ENCODE measurements at places on chromosomes 12 and 14.
A peak's percentile ranks its signal among the peaks of the same experiment; 100 is the strongest.

GRCh38 chr12:12788675-12789368, 3.4 kb downstream of the APOLD1 start:
- DNase-seq, result peak; percentile 70

GRCh38 chr12:65787056-65787865, 37.0 kb upstream of the HMGA2 start:
- no peak for DNase-seq

DNA sequence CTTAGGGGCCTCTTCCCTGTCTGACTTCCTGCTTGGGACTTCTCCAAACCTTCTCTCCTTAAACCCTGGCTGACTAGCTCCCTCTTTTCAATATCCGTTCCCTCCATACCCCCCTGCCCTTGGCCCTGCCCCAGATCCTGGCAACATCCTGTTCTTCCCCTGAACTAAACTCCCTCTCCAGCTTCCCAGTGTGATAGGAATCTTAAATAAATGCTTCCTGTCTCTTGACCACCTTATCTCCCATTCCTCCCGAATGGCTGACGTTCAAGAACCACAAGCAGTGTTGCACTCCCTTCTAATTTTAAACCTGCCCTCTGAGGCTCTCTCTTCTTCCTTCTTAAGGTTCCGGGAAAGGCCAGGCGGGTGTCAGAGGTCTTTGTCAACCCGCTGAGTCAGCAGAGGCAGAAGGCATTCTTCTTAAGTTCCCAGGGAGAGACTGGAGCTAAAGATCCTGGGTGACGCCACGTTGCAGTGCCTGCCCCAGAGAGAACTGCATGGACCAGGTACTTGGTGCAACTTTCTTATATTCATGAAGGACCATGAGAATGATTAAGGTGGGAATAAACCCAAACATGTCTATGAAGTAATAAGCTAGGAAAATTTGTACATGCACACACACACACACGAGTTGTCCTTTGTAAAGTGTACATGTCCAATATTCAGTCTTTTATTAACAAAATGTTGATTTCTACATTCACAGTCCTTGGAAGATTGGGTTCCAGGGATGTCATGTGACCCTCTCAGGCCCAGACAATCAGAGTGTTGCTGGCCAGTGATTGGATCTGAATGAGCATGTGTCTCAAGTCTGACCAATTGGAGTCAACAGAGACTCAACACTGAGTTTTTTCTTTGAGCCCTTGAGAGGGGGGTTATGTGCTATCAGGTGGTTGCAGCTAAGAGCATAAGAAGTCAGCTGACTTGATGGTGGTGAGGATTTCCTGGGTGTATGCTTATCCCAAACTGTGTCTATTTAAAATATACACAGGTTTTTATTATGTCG, 420.2 kb upstream of the TBX3 start:
- no peak for DNase-seq

GRCh38 chr14:61700104-61700886, 5.0 kb downstream of the HIF1A start:
- DNase-seq, result no peak

- no peak for DNase-seq
Measured at GRCh38 chr12:3580094-3580749, 89.2 kb downstream of the PRMT8 start.

- no peak for DNase-seq
Measured at GRCh38 chr12:88752183-88752582, 171.9 kb upstream of the KITLG start.

GRCh38 chr12:71415336-71416231, 24.0 kb upstream of the LGR5 start:
- peak; percentile 56 for DNase-seq

DNA sequence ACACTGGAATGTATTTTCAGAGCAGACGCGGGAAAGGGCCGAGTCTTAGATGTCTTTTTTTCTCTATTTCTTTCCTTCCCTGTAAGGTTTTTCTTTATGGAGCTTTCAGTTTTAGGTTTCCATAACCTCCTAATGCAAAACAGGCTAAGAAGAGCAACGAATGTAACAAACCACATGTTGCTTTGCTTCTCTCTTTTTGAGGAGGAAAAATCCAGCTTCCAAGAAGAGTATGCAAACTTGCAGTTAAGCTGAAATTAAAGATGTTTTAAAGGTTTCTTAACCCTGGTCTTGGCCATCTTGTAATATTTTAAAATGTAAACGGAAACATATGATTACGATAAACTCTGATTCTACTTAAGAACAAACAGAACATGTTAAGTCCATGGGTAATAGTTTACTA, 86.9 kb downstream of the PRICKLE1 start:
- DNase-seq, result no peak

GRCh38 chr12:87779016-87779415, 250.2 kb downstream of the C12orf50 start:
- no peak for DNase-seq

DNA sequence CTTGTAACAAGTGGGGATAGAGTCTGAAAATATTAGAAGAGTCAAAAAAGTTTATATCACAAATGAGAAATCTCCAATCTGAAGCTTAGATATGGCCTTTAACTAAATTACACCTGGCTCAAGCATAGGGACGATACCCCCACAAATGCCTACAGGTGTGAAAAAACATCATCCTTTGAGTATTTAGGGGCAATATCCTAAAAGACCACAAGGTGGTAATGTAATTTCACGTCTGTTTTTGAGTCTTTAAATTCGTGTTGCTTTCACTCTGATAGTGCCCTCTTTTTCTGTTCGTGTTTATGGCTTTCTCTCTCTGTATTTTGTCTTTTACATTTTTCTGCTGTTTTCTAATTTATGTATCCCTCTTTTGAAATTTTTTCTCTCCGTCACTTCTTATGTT, 84.3 kb downstream of the ETNK1 start:
- DNase-seq, result no peak

DNA sequence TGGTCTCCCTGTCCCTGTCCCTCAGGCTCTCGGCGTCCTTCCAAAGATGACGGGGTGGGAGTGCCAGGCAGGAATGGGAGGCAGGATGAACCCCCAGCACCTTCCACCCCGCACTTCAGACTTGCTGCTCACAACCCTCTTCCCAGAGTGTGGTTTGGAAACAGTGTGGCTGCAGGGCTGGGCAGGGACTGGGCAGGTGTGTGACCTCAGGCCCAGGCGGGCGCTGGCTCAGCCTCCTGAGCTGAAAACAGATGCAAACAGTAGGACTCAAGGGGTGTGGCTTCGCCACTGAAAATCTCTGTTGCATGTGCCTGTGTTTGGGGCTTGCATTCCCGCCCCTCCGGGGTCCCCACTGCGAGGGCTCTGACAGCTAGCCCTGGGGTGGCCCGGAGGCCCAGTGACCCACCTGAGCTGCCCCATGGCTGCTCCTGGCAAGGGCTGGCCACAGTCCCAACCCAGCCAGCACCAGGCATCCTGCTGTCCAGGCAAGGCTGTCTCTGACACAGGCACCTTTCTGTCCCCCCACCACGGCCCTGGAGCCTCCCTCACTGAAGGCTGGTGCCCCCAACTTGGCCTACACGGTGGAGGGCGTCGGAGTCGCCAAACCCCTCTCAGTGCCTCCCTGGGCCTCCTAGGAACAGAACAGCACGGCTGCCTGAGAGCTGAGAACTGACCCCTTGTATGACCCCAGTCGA, 46.1 kb downstream of the BEGAIN start:
- DNase-seq, result no peak

DNA sequence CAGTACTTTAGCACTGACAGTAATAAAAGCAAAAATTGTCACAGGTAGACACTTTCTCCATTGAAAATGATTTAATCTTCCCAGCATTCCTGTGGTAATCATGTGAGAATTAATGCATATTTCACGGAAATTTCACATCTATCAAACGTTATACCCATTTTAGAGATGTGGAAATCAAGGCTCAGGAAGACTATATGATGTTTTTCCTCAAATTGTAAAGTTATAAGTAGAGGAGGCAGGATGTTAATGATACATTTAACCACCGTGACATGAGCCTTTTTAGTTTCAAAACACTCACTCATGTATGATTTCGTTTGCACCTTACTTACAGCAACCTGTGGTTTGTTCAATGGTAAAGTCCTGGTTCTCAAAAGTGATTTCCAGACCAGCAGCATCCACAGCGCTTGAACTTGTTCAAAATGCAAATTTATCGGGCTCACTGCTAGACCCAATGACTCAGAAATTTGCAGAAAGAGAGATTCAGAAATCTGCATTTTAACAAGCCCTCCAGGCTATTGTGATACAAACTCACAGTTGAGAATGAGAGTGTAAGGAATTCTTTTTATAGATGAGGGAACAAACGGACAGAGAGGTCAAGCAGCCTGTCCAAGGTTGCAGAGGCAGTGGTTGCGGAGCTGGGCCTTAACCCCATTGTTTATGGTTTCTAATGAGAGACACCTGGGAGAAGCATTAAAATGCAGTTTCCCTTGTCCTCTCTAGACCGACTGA, 654.8 kb upstream of the TBX3 start:
- no peak for DNase-seq

DNA sequence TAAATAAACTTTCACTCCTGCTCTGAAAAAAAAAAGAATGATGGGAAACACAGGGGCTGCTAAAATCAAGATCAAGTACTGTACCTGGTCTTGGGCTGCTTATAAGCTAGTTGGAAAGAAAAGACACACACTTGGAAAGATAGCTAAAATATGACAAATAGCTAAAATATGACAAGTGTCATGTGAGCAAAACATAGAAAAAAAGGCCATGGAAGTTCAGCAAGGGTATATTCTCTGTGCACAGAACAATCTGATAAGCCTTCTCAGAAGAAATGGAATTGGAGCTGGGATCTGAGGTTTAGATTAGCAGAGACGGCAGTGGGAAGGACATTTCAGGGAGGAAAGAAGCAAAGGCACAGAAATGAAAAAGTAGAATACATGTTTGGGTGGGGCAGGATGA, 126.2 kb upstream of the PMCH start:
- no peak for DNase-seq

GRCh38 chr12:91948504-91948903, 197.1 kb downstream of the BTG1 start:
- DNase-seq, result no peak

DNA sequence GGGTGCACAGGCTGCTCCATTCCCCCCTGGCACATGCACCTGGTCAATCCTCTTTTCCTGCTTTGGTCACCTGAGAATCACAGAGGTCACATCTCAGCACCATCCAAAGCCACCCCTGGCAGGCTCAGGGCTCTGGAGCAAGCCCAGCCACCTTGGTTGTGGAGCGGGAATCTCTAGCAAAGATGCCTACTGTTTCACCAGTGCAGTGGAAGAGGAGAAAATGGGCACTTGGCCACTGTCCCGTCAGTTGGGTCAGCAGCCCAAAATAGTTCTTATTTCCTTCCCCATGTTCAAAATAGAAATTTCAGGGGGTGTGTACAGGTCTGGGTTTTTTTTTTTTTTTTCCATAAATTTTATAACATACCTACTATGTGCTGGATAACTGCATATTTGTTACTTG, 18.3 kb downstream of the RTL1 start:
- DNase-seq, result no peak

DNA sequence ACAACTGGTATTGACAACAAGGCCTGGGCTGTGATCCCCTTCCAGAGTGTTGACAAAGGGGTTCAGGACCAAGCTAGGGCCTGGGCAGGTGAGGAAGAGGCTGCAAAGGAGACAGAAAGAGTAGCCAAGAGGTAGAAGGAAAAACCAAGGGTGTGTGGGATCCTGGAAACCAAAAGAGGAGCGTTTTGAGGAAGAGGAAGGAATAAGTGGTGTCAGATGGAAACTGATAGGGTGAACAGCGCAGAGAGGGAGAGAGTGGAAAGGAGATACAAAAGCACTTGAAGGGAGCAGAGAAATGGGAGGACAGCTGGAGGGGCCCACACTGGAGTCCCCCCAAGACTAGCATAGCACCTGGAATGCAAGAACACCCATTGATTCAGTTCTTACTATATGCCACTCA, 8.3 kb upstream of the HVCN1 start:
- no peak for DNase-seq

- DNase-seq, result no peak
Measured at GRCh38 chr12:62846491-62846890, 88.5 kb downstream of the PPM1H start.

All from Calu3 (cell line).